Stimulated activated CD8-positive, alpha-beta memory T cell treated with anti-CD3 and anti-CD28 coated beads, Interleukin-4, amount 100 ng/mL, for 1 hour (primary cell): ENCODE measurements at places on chromosomes 4 and X.

DNA sequence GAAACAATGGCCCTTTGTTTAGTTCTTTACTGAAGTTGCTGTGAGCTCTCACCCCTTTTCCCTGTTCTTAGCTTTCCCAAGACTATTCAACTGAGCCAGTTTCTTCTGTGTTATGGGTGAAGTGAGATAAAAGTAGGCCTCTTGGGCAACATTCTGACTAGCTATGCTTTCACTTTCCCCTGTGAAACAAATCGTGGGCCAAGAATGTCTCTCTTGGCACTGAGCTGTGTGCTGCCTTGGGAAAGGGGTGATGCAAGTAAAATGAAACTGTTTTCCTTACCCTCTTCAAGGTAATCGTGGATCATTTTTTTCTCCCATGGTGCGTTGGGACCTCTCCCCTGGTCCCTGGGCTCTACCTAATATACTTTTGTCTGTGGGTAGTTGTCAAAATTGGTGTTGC is 653.9 kb upstream of the MAGEB2 start:
- DNase-seq = no peak

DNA sequence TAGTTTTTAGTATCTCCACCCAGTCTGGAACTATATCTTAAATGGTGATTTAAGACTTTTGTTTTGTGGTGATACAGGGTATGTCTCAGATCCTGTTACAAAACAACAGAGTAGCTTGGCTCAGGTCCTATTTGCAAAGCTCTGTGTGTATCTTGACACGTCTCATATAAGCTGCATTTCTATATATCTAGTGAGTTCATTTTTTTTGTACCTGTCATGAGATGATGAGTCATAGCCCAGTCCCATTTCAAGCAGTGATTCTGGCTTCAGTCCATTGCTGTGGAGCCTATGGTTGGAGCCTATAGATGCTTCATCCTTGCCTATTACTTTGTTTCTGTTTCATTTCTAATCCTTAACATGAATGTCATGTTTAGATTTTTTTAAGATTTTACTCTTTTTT is 23.0 kb downstream of the GRXCR1 start:
- DNase-seq = no peak

DNA sequence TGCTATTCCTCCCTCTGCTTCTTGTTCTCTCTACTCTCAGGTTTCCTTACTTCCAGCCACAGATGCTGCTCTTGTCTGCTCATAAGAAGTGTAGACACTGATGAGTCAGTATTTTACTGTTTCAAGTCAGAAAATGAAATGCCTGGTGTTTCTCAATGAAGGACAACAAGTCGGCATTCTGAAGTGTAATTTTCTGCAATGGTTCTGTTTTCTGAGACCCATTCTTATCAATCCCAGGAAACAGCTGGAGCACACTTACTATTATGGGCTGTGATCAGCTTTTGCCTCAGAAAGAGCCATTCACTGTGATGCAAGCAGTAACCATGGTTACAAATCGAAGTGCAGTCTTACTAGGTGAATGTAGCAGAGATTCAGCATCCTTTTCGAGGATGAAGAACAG is 42.0 kb downstream of the SLC4A4 start:
- DNase-seq = no peak

DNA sequence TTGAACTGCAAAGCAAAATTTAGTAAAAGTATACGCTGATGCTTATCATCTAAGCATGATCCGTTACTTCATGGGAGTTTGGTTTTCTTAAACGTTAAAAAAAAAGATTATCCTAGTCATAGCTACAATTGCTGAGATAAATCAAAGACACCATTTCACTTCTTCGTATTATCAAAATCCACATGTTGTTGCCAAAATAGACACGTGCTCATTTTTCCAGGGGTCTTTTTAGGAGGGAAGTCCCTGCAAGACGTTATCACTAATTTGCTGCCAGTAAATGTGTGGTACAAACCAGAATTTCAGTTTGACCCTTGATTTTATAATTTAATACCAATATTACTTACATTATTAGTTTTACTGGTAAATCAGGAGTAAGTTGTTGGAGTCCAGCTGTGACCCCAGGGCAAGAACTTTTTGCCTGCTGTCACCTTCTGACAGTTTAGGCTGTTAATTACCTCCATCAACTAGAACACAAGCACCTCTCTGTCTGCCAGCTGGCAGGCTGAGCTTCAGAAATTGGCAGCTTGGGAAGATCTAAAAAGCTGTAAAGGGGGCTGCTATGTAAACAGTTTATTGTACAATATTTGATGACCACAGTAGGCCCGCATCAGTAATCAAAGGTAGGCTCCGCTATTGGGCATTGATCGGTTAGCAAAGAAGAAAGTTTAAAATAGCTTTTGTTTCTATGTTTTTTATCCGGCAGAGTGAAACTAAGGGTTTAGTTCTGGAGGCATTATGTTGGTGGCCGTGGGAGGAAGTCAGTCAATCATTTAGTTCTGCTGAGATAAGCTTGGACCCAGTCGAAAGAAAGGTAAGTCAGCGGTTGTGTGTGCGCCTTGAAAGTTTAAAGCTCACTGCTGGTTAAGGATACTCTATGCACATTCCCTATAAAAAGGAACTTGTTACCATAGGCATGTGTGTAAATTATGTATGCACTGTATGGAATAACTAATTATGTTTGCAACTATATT is 196.4 kb downstream of the FBXO8 start:
- no peak for DNase-seq

DNA sequence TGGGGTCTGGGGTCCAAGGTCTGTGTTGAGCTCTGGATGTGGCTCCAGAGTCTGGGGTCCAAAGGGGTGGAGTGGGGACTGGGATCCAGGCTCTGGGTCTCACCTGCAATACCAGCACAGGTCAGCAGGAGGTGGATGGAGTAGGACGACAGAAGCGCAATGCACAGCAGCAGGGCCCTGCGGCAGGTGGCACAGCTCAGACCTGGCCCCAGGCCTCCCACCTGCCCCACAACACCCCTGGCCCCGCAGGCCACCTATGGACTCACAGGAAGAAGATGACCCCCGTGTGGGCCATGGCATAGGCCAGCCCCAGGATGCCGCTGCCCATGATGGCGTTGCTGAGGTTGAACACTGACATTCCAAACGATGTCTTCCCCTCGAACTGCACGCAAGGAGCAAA is 3.4 kb downstream of the SLC38A5 start:
- DNase-seq = no peak

DNA sequence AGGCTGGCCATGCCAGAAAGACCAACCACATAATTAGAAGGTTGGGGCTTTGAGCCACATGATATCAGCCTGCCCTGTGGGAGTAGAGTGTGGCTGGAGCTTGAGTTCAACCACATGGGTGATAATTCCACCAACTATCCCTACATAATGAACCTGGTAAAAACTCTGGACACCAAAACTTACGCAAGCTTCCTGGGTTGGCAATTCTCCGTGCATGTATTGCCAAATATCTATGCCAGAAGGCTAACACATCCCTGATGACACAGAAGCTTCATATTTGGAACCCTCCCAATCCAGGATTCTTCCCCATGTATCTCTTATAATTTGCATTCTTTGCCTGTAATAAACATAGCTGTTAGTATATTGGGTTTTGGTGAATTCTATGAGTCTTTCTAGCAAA is 68.2 kb downstream of the FUNDC1 start:
- DNase-seq = no peak

DNA sequence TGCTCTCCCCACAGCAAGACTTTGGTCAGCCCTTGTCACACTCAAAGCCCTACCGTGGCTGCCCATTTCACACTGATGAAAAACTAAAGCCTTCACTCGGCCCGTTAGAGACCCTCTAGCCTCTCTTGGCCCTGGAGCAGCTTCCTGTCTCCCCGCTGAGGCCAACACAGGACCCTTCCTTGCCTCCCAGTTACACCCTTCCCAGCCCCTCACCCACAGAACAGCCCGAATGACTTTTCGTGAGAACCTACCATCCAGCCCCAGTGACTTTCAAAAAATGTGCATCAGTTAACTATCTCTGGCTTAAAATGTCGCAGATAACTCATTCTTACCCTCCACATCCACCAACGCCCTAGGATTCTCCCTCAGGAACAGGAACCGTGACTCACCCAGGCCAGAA is 756 bp upstream of the TAF9B start:
- no peak for DNase-seq

GRCh38 chr4:34633241-34633640 is 1611.1 kb downstream of the ARAP2 start:
- DNase-seq = no peak

DNA sequence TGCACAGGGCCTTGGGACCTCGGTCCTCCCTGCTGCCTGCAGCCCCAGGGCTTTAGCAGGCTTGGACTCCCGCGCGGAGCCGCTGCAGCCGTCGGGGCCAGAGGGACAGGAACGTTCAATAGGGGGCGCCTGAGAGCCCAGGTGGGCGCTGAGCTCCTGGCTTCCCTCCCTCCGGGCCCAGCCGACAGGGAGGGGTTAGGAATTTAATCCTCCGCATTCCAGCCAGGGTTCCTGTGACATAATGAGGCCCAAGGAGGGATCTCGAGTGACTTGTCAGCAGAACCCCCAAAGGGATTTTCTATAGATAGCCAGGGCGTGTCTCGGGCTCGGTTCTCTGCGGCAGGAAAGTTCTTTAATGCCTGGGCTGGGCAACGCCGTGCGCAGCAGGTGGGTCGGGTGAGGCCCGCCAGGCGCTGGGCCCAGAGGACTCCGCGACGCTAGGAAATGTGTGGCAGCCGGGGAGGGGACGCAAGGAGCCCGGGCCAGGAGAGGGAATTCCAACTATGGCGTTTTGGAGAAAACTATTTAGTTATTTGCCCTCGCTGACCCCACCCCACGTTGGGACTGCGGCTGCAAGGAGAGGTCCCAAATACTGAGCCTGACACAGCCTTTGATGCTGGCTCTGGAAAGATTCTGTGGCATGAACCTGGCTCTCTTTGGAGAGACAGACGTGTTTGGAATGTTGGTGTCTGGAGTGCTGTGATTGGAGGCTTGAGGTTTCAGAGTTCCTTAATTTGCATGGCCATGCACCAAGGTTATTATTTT is 285.2 kb upstream of the GATB start:
- DNase-seq = no peak

DNA sequence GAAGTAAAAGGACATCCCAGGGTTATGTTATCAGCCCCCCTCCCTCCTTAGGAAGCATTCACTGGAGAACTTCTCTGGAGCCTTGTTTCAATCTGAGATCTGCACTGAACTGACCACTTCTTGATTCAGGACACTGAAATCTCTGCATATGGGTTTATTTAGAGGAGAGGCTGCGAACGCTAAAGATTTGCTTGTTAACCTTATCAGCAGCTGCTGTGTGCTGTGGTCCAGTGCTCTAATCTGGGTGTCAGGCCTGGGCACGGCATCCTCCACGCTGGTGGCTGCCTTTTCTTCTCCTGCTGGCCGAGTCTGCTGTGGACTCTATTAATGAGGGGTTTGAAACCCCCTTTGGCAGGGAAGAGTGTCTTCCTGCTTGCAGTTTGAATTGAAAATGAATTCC is 1094.7 kb upstream of the TENM3 start:
- DNase-seq = no peak

GRCh38 chr4:106195435-106195950 is 120.5 kb downstream of the TBCK start:
- DNase-seq = no peak

DNA sequence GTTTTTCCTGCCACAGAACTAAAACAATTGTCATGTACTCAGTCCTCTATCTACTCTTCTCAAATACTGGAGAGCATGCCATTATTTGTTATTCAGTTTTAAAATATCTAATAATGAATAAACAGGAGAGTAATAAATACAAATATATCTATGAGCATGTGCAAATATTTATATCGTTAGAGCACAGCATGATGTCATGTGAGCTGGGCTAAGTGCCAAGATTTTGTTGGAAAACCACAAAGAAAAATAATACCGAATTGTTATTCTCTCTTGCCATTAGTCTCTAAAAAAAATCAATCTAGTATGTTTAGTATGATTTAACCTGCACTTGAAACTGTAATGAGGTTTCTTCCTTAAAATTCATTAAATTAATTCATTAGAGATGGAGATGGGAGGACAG is 97.3 kb downstream of the DDX60 start:
- no peak for DNase-seq

DNA sequence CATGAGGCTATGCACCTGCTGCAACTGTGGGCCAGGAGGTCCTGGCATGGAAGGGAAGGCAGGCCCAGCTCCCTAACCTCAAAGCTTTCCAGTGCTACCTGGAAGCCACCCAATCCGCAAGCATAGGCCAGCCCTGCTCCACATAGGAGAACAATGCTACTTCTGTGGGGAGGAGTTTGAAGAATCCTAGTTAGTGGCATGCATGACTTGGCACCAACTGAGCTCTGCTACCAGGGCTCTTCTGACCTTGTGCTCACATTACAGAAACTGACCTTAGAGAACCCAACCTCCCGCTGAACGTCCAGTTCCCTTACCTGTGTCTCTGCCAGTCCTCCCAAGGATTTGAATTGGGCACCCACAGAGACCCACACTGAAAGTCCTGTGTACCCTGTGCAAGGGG is 58.8 kb downstream of the USP46 start:
- DNase-seq = no peak

GRCh38 chr4:164446516-164446915 is 307.4 kb upstream of the SMIM31 start:
- DNase-seq = no peak

GRCh38 chrX:40402831-40403533 is 177.8 kb upstream of the ATP6AP2 start:
- no peak for DNase-seq

GRCh38 chr4:99816545-99817308 is at the start of gene DAPP1:
TSS of gene DAPP1 (plus strand) at chr4:99816827. CDS start at chr4:99816914, 87 bp downstream.
- DNase-seq = peak; percentile 37

- no peak for DNase-seq
Measured at GRCh38 chr4:85084371-85085094, 118.0 kb upstream of the WDFY3 start.

DNA sequence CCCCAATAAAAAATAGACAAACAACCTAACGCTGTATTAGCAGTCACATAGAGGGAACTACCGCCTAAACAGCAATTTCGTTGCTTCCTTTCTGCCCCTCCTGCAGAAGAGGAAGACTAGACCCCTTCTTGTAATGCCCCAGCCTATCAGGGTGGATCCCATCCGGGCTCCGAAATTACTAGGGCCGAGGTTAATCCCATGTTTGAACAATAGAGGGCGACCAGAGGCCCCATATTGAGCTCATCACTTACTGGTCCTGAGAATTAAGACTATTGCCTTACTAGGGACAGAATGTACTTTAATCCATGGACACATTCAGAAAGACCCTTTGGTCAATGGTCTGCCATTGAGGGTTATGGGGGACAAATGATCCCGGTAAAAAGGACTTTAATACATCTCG is 11.8 kb upstream of the ZNF630 start:
- peak; percentile 9 for DNase-seq

- DNase-seq = no peak
Measured at GRCh38 chr4:149110481-149110880, 668.3 kb upstream of the NR3C2 start.
